ENCODE measurements at places on chromosomes 13 and 19.
A peak's percentile ranks its signal among the peaks of the same experiment; 100 is the strongest.

DNA sequence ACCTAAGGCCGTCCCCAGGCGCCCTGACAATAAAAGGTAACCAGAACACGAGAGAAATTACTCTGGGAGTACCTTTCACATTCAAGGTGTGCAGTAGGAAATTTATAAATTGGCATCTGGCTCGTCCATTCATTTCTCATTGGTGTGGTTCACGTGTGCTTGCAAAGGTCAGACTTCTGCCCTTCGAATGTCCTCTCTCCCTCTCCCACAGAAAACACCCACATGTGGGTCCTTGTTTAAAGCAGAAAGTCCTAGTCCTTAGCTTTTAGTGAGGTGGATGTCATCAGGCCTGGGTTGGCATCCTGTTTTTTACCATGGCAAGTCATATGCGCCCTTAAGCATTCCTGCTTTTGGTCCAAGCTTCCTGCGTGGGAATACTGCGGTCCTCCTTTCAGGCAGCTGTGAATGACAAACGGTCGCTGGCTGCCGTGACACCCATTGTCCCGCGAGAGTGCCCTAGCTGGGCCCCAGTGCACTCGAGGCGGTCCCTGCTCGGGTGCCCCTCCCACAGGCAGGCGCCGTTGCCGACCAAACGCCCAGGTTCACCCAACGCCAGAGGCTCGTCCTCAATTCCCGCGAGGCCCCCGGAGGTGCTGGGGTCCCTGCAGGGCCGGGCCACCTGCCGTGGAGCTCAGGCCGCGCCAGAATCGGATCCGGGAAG, at the start of gene NUDT19:
NUDT19 (plus strand) TSS at position 531 of the 661 bp plus-strand sequence. CDS start 140 bp downstream, outside the sequence.
- peak; percentile 81 for DNase-seq

DNA sequence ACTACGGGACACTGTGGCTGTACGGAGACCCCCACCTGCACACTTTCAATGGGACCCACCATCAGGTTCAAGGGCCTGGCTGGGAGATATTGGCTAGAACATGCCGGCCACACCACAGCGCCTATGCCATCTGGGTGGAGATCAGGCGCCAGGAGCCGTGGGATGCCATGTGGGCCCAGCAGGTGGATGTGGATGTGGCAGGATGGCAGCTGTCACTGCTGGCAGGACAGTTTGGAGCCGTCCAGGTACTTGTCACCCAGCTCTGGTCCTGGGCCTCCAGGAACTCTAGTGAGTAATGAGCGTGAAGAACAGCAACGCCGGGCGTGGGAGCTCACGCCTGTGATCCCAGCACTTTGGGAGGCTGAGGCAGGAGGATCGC, 15.7 kb upstream of the FXYD3 start:
- DNase-seq, result no peak

DNA sequence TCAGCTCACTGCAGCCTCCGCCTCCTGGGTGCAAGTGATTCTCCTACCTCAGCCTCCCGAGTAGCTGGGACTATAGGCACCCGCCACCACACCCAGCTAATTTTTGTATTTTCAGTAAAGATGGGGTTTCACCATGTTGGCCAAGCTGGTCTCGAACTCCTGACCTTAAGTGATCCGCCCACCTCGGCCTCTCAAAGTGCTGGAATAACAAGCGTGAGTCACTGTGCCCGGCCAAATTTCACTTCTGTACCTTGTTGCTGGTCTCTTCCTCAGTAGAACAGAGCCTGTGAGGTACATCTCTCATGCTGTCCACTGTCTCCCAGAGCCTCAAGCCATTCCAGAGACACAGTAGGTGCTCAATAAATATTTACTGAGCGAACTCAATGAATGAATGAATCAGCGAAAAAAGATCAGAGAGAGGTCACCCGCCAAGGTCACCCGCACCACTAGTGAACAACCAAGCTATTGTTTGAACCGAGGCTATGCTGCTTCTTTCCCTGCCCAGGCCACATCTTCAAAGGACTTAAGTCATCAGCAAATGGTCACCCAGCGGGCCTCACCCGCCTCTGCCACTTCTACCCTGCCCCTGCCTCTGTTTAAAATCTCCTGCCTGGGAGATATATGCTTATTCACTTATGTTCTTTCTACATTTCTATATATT, 9.3 kb downstream of the TMEM143 start:
- DNase-seq, result no peak

- no peak for DNase-seq
These were observed 404.4 kb downstream of the SPRY2 start for GRCh38 chr13:79936368-79937136.

GRCh38 chr19:41192574-41193429, at the start of gene CYP2S1:
TSS of gene CYP2S1 (plus strand) at chr19:41193219. CDS start at chr19:41193265, 46 bp downstream.
- no peak for DNase-seq

- DNase-seq, result peak; percentile 97
These were observed at the start of gene MYDGF for GRCh38 chr19:4669723-4670480. TSS of gene MYDGF (minus strand) at chr19:4670342. CDS start at chr19:4670334, 8 bp downstream.

DNA sequence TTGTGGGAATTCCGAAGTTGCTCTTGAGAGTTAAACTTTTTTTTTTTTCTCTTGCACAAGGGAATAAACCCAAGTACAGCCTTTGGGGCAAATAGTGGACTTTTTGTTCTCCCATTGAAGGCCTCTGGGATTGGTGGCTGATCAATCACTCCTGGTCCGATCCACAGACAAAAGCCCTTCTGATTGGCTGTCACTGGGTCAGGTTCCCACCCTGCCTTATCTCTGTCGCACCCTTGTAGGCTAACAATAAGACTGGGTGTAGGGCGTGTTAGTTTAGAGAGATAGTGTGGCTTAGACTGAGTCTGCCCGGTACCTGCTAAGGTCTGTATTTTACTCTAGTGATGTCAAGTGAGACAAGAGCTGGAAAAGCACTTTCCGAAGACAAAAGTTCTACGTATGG, 380.8 kb downstream of the NDFIP2 start:
- no peak for DNase-seq

DNA sequence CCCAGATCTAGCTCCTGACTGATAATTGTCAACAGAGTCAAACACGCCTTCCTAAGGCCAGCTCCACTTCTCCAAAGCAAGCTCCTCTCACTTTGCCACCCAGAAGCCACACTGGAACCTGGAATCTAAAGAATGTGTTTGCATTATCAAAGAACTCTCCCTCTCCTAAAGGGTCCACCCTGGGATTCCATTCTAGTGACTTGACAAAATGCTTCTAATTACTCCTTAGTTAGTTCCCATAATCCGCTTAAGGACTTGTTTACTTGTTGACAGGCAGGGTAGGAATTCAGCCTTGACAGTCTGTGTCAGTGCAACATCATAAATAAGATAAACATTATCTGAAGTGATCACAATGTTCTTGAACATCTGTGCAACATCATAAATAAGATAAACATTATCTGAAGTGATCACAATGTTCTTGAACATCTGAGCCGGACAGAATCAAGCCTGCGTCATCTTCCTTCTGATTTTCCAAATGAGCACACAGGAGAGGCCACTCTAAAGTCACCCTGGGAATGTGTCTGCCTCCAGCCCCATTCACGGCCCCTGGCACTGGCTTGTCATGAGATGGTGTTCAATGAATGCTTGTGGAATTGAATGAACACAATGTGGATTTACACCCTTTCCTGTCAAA, 512.1 kb downstream of the IRS2 start:
- no peak for DNase-seq

DNA sequence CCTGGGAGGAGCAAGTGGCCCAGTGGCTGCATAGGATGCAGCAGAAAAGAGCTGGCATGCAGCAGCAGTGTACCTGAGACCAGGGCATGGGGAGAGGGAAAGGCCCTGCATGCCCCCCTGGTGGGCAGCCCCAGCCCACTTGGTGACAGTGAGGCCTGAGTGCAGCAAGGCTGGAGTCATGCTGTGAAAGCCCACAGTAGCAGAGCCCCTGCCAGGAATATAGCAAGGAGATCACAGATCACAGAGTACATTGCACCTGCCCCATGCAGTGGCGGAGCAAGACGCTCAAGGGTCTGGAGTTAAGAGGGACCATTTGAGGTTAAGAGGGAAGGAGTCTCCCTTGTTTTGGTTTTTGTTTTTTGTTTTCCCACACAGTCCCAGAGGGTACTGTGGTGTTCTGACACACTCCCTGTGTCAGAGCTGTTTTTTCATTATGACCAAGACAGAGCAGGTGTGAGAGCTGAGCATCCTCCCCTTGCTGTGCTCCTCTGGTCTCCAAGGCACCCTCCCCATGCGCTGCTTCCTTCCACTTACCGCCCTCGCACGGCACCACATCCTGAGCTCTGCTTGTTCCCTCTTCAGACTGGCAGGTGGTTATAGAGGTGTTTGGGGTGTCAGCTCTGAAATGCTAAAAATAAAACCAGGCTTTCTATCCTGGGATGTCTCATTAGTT, 85.0 kb upstream of the UBL3 start:
- peak; percentile 68 for DNase-seq

DNA sequence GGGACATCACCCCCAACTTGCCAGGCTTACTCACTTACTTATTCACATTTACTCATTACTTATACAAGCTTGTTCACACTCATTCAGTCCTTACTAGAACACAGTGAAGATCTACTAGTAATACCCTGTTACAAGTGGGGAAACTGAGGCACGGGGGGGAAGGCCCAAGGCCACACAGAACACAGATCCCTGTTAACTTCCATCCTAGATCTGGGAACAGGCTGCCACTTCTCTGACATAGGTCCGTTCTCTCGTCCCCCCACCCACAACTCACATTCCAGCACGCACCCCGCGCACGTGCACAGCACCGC, 1.5 kb upstream of the NRTN start:
- no peak for DNase-seq

- no peak for DNase-seq
These were observed 8.9 kb upstream of the GDF15 start for GRCh38 chr19:18377026-18377425.

- no peak for DNase-seq
These were observed 8.0 kb upstream of the BAX start for GRCh38 chr19:48946463-48947257.

DNA sequence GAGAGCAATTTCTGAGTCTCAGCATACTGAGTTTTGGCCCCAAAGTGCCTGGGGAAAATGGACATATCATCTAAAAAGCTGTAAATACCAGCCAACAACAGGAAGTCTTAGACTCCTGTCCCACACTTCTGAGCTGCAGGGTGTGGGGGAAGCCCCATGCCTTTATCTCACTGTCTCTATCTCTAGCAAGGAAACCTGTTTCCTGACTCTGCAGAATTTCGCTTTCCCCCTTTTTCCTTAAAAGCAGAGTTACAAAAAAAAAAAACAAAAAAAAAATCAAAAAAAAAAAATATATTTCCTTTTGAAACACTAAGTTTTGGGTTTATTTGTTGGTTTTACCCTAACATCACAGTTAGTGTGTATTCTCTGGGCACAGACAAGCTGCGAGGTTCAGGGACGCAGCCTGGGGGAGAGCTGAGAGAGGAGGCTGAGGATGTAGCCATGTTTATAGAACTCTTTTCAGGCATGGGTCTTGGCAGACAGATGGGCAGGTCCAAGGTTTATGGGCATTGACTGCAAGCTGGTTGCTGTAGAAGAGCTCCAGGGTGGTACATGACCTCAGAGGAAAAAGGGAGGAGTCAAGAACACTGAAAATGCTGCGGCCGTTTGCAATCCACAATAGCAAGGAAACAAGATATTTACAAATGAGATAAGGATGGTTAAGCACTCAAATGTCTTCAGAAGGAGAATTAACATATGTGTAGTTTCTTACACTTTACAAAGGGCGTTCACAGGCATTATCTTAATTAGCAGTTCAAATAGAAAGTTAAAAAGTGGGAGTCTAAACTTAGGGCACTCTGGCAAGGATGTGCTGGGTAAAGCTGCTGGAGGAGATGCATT, 4.9 kb downstream of the MBNL2 start:
- no peak for DNase-seq

DNA sequence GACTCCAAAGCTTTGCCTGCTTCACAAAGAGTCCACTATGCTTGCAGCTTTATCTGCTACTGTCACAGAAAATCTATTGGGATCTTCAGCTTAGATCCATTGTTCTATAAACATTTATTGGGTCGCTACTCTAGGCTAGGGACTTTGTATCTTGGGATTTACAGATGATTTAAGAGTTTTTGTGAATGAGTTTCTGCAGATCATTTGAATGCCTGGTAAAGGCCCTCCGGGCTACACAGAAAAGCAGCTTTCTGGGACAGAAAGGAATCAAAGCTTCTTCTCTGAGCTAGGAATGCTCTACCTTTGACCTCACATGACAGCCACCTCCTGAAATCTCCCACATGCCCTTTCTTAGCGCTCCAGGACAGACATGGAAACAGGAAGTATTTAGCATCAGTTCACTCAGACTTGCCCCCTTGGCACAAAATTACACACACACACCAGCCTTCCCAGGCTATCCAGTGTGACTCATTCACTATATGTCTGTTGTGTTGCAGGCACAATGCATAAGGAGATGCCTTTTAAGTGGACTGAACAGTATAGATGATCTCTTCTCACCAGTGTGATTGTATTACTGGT, 492.4 kb downstream of the DACH1 start:
- no peak for DNase-seq

DNA sequence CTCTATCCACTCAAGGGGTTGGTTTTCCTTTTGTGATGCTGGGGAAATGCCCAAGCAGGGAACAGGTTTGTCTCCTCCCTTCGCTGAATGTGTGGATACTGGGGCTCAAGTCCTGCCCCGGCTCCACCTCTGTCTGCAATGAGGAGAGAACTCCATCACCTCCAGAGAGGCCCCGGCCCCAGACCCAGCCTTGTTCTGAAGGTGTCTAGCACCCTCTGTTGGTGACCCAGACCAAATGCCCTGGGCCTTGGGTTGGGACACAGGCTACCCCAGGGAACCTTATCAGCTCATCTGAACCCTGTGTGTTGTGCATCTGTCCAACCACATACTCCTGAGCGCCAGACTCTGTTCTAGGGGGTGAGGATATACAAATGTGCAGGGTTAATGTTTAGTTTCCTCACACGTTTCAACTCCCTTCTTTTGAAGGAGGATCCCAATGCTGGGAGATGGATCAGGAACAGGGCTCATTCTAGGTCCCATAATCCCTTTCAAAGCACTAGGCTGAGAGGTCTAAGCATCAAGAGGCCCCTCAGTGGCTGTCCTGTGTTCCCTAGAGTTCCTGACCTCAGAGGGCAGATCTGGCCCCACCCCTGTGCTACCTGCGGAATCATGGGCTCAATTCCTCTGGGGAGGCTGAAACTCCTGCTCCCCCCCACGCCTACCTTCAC, 112.5 kb upstream of the SLC7A1 start:
- DNase-seq, result peak; percentile 37

- no peak for DNase-seq
These were observed 850 bp upstream of the CERS4 start for GRCh38 chr19:8208119-8208921.

- DNase-seq, result no peak
These were observed 65.4 kb downstream of the TUBGCP3 start for GRCh38 chr13:112522578-112522977.

DNA sequence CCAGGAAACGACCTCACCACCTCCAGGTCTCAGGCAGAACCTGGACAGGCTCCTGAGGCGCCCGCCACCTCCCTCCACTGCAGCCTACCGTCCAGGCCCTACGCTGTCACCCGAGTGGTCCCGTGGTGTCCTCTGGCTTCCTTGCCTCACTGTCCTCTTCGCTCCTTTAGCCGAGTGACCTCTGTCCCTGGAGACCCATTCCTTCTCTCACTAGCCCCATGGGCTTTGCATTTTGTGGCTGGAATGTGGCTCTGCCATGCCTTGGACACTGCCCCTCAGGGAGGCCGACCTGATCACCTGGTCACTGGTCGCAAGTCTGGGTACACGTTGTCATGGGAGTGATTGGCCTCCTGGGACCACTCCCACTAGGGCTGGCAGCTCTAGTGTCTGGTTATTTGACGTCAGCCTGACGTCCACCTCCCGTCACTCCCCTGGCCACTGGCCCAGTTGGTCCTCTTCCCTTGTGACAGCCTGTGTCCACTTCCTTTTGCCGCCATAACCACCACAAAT, 17.9 kb downstream of the SLC25A42 start:
- no peak for DNase-seq

Measured in activated CD4-positive, CD25-positive, alpha-beta regulatory T cell treated with anti-CD3 and anti-CD28 coated beads, Interleukin-2, amount 50 U/mL, for 72 hours (primary cell).